Activated naive CD4-positive, alpha-beta T cell treated with anti-CD3 and anti-CD28 coated beads, Interleukin-2, amount 50 U/mL, for 72 hours (primary cell): ENCODE measurements at places on chromosomes 2 and 18.

- DNase-seq = no peak
These were observed 102.6 kb downstream of the CDK15 start for GRCh38 chr2:201908901-201909300.

DNA sequence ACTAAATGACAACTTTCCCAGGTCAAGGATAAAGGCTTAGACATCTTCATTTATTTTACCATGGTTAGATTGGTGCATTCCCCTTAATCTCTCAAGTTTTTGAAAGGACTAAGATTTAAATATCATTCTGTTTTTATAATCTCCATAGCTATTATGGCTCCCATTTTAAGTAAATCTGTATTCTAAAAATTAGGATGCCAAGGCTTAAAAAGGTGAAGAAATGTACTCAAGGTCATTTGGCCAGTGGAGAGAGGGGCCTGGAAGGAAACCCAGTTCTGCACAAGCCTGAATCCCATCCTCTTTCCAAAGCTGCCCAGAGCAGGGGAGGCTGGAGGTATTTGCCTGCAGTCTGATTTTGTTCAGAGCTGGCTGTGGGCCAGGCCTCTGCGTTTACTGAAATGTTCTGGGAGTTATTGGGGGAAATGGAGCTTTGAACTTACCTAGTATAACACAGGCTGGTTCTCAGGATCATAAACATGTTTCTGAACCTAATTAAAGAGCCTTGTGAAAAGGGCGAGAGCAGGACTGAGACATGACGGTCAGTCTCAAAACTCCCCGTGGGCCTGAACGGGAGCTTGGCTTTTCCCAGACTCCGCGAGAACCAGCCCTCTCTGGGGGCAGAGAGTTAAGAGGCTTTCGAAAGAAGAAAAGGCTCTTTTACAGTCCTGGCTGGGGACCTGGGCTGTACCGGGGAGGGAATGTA is 85.6 kb downstream of the DDX1 start:
- DNase-seq = no peak

DNA sequence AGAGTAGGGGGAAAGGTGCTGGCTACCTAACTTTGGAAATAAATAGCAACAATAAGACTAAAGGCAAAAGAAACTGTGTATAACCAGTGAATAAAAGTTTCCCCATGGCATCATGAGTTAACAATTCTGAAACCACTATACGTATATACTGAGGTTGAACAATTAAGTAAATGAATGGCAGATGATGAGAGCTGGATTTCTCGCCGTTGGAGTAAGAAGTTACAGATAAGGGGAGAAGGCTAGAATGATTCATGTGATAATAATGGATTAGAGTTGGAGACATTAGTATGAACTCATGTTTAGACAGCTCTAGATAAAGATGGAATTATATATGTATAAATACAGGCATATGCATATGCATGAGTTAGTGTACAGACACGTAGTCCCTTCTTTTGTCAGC is 152.7 kb downstream of the UBR3 start:
- no peak for DNase-seq

GRCh38 chr2:63837036-63837594 is 4.6 kb upstream of the UGP2 start:
- no peak for DNase-seq

GRCh38 chr2:128386066-128386465 is 67.4 kb upstream of the HS6ST1 start:
- DNase-seq = no peak

DNA sequence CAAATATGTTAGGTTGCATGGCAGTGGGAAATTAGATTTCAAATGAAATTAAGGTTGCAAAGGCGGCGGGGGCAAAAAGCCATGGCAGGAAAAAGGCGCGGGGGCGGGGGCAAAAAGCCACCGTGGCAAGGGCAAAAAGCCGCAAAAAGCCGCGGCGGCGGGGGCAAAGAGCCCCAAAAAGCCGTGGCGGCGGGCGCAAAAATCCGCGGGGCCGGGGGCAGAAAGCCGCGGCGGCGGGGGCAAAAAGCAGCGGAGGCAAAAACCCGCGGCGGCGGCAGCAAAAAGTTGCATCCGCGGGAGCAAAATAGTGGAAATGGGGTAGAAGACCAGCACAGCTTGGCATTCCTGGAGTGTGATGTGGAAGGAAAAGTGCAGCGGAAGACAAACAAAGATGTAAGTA is 417.1 kb downstream of the ANKRD30B start:
- DNase-seq = no peak

DNA sequence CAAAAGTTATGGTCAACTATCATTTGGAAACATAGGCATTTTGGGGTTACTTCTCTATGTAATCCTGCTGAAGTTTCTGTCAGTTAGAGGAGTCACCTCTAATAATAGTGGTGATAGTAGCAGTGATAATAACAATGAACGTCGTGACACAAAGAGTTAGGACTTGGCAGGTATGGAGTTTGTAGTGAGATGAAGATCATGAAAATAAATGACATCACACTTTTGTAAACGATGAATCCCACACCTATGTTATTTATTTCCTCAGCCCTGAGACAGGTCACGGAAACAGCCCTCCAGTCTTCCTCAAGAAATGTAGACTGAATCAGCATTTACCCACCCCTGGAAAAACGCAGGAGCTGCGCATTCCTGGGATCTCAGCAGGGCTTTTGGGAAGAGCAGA is 38.8 kb downstream of the TSN start:
- no peak for DNase-seq

DNA sequence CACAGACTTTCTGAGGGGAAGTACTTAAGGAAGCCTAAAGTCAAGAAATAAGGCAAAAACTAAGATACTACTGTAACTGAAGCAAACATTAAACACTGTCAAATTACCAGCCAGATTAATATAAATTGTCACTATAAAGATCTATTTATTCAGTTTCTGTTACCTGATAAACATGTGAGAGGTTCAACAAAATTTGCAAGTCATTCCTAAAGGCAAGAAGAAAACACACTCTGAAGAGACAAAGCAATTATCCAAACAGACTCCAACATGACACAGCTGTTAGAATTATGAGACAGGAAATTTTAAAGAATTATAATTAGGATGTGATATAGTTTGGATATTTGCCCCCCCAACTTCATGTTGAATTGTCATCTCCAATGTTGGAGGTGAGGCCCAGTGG is 140.4 kb upstream of the COL3A1 start:
- DNase-seq = no peak

- no peak for DNase-seq
These were observed 7.0 kb upstream of the FMNL2 start for GRCh38 chr2:152328013-152328412.
